RWPE1 (cell line): ENCODE measurements at places on chromosomes 2 and 18.

GRCh38 chr18:55398858-55399257, 189.1 kb downstream of the TCF4 start:
- DNase-seq = no peak

DNA sequence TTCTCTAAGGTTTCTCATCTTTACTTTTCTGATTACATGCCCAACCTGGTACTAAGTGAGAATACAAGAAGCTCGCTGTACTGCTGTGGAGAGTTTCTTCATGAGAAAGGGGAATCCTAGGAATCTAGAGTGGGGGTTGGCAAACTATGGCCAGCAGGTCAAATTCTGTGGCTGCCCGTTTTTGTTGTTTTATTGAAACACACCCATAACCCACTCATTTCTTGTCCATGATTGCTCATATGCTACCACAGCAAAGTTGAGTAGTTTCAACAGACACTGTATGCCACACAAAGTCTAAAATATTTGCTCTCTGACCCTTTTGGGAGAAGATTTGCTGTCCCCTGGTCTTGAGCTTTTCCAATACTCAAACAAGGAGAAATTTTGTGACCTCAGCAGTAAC, 58.8 kb downstream of the C2orf74 start:
- no peak for DNase-seq

GRCh38 chr2:240021488-240022104, 3.5 kb downstream of the NDUFA10 start:
- DNase-seq = peak; percentile 67

DNA sequence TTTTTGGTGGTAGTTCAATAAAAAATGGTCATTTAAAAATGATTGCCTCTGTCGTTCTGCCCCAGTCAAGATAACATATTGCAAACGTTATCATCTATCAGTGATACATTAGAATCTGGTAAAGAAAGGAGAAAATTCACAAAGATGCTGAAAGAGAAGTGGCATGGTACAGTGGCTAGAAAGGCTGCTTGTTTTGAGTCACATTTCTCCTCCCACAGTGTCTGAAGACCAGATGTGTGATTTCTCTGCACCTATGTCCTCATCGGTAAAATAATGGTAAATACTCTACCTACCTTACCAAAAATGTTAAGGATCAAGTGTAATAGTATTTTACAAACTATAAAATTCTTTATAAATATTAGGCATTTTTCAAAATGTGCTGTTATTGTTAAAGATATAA, 76.1 kb upstream of the NOSTRIN start:
- no peak for DNase-seq
